ENCODE measurements at places on chromosomes 11 and 22.

DNA sequence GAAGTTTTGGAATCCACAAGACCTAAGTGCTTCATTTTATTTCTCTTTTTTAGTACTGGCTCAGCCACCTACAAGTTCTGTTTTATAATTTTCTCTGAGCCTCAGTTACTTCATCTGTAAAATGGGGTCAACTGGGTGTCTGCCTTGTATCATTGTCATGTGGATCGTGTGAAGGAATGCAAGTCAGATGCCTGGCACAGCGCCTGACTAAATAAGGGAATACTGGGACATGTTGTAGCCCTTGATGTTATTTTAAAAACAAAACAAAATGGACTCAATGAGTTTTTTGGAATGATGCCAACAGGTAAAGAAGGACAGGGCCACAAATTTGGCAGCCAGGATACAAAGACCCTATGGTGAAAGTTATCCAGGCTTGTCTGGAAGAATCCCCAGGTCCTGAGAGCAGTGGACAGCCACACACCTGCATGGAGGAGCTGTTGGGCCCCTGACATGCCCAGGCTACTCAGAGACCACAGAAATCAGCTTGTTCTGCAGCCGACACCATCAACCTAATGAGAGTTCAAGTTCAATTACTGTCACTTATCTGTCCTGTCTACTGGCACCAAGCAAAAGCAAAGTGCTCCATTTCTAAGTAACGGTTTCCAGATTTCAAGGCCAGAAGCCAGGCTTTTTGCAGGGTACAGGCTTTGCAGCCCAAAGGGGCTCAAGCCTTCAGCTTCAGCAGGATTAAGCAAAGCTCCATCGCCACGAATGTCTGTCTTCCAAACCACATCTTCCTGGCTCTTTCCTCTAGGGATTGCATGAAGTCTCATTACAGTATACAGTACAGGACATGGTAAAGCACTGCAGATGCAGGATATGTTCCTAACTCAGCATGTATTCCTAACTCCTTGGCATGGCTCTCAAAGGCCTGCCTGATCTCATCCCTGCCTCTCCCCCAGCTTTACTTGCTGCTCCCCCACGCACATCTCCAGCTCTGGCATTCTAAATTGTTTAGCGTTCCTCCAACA, 18.4 kb downstream of the DKK3 start:
- peak; percentile 72 for DNase-seq

- no peak for DNase-seq
These were observed 72.7 kb upstream of the PPP6R3 start for GRCh38 chr11:68387840-68388239.

GRCh38 chr22:27776650-27776958, 25.0 kb downstream of the MN1 start:
- DNase-seq, result no peak

DNA sequence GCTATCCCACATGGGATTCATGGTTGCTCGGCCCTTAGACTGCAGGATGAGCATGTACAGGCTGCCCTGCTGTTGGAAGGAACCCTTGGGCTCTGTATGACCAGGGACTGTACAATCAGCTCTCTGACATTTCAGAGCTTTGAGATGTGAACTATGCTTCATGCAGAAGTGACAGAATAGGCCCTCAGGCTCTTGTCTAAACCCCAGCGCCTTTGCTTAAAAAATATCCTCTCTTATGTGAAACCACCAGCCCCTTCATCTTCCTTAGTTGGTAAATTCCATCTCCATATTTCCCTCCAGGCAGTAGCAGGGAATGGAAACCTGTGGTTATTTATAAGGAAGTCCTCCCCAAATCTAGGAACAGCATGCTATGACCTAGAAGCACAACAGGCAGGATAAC, 78.9 kb upstream of the PLET1 start:
- DNase-seq, result no peak

- no peak for DNase-seq
These were observed 15.4 kb downstream of the CARD10 start for GRCh38 chr22:37503850-37504249.

GRCh38 chr22:50686794-50687193, 14.2 kb downstream of the SHANK3 start:
- no peak for DNase-seq

DNA sequence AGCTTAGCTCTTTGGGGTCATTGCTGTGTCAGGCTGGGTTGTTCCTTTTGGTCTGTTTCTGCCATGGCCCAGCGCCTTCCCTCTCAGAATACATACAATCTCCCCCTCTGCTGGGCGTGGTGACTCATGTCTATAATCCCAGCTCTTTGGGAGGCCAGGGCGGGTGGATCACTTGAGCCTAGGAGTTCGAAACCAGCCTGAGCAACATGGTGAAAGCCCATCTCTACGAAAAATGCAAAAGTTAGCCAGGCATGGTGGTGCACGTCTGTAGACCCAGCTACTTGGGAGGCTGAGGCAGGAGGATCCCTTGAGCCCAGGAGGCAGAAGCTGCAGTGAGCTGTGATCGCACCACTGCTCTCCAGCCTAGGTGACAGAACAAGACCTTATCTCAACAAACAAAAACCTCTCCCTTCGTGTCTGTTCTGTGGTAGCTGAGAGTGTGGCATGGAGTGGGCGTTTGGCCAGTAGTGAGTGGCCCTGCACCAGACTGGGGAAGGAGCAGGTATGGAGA, 46.7 kb upstream of the RAB1B start:
- no peak for DNase-seq

GRCh38 chr11:121936370-121936769, 179.6 kb downstream of the BLID start:
- DNase-seq, result no peak

- no peak for DNase-seq
These were observed 17.1 kb downstream of the TIMP3 start for GRCh38 chr22:32818446-32819115.

- no peak for DNase-seq
These were observed 85.0 kb downstream of the ALX4 start for GRCh38 chr11:44224867-44225501.
